ENCODE measurements at places on chromosomes 4 and X.

DNA sequence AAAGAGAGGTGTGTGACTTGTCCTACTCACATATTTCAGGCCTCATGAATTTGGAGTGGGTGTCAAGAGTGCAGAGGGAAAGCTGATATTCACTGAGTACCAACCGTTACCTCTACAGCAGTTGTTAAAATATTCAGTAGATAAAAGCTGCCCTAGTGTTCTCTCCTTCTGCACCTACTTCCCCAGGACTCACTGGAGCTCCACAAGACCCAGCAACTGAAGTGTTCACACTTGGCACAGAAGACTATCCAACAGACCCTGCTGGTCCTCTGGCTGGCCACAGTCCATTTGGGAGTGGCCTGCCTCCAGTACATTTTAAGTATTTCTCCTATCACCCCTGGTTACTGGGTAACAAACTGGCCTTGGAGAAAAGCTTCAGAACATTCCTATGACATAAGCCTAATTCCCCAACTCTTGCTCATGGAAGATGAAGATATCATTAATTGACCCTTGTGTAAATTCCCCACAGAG, 70.8 kb downstream of the PPARGC1A start:
- peak; percentile 80 for DNase-seq

GRCh38 chr4:141643557-141643956, 7.2 kb downstream of the IL15 start:
- peak; percentile 86 for DNase-seq

- DNase-seq: no peak
Measured at GRCh38 chr4:152218576-152218975, 317.3 kb downstream of the FBXW7 start.

GRCh38 chr4:87387237-87387636, 3.8 kb downstream of the HSD17B11 start:
- DNase-seq: no peak

DNA sequence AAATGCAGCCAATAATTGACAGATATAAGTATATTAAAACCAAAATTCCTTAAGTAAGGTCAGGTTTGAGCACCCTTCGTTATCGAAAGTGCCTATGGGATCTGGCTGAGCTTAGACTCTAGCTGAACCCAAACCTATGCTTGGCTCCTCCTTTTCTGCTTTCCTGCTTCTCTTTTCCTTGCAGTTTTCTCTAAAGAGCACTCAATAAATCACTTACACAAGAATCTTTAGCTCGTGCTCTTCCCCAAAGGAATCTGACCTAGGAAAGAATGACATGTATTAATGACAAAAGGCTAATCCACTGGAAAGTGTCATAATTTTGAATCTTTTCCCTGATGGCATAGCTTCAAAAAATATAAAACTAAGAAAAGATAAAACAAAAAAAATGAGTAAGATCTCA, 282.7 kb downstream of the DKK2 start:
- DNase-seq: no peak

DNA sequence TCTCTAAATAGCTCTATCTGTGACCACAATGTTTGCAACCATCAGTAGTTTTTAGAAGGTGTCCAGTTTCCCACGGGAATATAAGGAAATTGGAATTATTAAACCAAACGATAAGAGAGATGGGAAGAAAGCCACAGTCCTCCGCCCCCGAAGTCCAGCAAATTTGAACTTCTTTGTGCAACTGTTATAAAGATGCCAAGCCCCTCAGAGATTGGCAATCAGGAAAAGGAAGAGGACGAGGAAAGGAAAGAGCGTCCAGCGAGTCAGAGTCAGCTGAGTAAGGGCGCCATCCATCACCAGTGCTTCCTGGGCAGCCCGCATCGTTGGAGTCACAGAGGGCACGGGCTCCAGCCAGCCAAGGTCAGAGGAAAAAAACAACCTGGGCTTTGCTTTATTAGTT, 35.7 kb downstream of the LDB2 start:
- DNase-seq: no peak

DNA sequence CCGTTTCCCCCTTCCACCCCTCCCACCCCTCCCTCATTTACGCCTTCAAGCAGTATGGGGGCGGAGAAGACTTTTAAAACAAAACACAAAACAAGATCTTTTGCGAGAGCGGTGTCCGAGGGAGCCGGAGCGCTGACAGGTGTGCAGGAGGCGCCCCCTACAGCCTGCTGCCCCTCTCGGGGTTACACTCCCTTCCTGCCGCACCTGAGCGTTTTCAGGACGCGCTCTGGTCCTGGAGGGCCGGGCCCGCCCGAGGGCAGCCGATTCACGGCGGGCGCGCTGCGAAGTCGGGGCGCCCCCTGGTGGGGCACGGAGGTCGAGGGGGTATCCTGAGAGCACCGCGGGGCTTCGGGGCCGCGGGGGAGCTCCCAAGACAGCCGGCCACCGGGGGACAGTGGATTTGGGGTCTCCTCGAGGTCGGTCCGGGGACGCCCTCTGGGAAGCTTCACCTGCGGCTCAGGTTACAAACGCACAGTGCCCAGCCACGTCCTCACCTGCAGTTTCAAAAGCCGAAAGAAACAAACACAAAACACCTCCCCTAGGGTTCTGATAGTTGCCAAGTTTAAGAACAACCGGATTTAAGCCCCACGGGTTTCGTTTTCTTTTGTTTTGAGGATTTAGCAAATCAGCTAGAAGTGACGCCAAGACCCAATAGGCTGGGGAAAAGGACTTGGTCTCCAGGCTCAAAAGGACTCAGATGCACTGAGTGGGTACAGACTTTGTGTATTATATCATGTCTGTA, 8.0 kb upstream of the NEUROG2 start:
- DNase-seq: no peak

DNA sequence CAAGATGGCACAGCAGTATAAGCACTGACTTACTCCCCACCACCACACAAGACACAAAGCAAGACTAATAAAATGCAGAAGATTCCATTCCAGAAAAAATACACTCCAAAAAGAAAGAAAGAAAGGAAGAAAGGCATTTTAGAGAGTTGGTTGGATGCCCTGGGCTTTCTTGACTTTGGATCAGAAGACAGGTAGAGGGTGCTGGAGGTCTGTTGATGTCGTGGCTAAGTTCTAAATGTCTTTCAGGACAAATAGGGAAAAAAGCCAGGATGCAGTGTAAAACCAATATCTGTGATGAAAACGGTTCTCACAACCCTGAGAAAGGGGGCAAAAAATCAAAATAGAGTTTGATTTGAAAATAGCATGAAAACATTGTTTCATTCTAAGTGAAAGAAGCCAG, 555.2 kb upstream of the PRKX start:
- DNase-seq: no peak
